ENCODE measurements at places on chromosomes 5 and 9.
A peak's percentile ranks its signal among the peaks of the same experiment; 100 is the strongest.

- DNase-seq = no peak
Observed at GRCh38 chr9:106906129-106906528, 43.2 kb downstream of the ZNF462 start.

GRCh38 chr9:92631452-92632343 lies 38.2 kb downstream of the IPPK start:
- no peak for DNase-seq

DNA sequence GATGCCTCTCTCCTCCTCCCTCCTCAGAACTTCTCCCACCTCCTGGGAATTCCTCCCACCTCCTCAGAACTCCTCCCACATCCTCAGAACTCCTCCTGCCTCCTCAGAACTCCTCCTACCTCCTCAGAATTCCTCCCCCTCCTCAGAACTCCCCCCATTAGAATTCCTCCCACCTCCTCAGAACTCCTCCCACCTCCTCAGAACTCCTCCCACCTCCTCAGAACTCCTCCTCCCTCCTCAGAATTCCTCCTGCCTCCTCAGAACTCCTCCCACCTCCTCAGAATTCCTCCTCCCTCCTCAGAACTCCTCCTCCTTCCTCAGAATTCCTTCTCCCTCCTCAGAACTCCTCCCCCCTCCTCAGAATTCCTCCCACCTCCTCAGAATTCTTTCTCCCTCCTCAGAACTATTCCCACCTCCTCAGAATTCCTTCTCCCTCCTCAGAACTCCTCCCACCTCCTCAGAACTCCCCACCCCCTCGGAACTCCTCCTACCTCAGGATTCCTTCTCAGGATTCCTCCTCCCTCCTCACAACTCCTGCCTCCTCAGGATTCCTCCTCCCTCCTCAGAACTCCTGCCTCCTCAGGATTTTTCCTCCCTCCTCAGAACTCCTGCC lies 23.9 kb downstream of the SLC46A2 start:
- no peak for DNase-seq

DNA sequence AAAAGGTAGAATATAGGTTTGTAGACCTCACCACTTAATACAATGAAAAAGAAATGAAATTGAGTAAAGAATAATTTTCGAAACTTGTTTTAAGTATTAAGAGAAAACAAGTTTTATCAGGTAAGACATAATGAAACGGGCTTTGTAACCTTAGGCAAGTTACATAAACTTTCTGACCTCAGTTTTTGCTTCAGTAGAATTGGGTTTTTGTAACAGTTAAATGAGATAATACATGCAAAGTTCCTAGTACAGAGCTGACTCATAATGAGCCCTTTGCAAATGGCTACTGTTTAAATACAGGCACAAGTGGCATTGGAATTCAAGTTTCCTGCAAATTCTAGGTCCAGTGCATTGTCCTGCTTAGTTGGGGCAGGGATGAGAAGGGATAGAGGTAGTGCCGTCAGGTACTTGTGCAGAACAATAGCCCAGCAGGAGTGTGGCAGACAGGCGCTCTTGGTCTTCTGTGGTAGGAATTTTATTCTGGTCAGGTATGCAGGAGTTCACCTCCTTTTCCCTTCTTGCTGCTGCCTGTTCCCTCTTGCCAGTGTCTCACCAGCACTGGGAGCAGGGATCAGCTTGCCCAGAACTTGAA lies 203.8 kb downstream of the PBX3 start:
- DNase-seq = no peak

GRCh38 chr9:107270082-107270481 lies 13.0 kb upstream of the RAD23B start:
- DNase-seq = no peak

- DNase-seq = no peak
Observed at GRCh38 chr9:117704597-117704996, 394 bp downstream of the TLR4 start.

GRCh38 chr5:38187532-38187931 lies 70.8 kb upstream of the EGFLAM start:
- DNase-seq = no peak

DNA sequence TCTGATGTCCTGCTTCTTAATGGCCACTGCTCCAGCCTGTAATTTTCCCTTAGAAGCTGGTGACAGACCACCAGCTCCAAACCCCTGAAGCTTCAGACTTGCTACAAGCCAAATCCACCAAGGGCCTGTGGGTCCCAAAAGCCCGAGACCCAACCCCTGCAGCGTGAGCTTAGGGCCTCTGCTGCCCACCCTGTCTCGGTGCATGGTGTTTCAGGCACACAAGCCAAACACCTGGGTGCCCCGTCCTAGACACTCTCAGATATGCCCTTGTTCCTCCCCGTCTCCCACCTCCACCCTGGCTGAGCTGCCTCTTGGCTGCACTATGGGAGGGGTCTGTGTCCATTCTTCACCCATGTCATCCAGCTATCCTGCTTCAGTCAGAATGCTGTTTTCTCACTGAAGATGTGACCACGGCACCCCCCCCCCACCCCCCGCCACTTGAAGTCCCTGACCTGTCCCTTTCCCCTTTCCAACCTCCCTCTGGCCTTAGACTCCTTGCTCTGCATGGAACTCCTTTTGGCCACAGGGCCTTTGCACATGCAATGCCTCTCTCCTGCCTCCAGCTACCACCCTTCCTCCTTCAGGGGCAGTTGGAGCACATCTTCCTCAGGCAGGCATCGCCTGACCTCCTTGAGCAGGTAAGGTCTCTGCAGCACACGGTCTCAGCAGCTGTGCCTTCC lies 55.8 kb downstream of the ZNF354C start:
- DNase-seq = no peak

GRCh38 chr9:128192601-128193371 lies 1.4 kb upstream of the CIZ1 start:
- DNase-seq = no peak

- no peak for DNase-seq
Observed at GRCh38 chr5:9429691-9430215, 116.1 kb downstream of the SEMA5A start.

DNA sequence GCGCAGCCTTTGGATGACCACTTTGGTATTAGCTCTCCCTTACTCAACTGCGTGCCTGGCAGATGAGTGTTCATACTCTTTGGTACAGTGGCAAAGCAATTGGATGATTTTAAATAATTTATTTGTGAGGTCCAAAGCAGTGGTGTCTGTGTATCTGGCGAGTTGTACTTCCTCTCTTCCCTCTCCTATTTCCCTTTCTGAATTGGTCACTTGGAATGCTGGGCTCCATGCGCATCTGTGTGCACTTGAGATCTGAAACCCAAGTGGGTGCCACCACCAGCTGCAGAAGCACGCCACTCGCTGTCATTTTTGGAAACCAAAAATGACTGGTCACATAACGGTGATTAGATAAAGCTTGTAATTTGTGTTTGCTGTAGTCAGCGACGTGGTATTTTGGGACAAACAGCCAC lies 386.0 kb upstream of the KLF4 start:
- no peak for DNase-seq

GRCh38 chr5:75756981-75757380 lies 39.7 kb upstream of the POC5 start:
- DNase-seq = no peak

DNA sequence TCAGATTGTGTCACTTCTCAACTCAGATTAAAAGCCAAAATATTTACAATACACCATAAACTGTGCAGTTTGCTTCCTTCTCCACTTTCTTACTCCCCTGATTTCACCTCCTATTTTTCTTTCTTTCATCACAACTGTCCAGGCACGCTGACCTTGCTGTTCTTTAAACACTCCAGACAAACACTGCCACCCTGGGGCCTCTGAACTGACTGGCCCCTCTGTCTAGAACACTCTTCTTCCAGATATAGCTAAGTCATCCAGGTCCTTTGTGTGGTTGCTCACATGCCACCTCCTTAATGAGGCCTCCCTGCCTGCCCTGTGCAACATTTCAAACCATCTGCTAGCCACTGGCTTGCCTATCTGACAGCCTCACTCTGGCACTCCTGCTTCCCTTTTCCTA lies 46.6 kb downstream of the ATG10 start:
- DNase-seq = no peak

GRCh38 chr9:137807721-137808703 lies 69.6 kb upstream of the CACNA1B start:
- DNase-seq = no peak

DNA sequence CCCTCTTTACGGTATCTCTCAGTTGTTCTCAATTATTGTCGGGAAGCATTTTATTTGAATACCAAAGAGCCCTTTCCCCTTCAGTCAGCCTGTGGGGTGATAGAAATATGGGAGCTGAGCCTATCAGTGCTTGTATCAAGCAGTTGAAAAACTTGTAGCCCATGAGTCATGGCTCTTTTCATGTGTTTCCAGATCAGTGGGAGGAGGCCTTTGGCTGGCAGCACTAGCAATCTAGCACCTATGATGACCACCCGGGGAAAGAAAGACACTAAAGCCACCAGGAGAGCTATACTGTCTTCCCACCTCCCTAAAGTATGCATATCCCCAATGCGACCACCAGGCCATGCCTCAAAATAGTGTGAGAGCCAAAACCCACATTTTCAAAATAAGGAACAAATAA lies 696.9 kb upstream of the C9orf72 start:
- no peak for DNase-seq

- no peak for DNase-seq
Observed at GRCh38 chr5:94314460-94315131, 303.8 kb downstream of the KIAA0825 start.

- DNase-seq = no peak
Observed at GRCh38 chr5:97193355-97193688, 10.3 kb upstream of the RIOK2 start.

DNA sequence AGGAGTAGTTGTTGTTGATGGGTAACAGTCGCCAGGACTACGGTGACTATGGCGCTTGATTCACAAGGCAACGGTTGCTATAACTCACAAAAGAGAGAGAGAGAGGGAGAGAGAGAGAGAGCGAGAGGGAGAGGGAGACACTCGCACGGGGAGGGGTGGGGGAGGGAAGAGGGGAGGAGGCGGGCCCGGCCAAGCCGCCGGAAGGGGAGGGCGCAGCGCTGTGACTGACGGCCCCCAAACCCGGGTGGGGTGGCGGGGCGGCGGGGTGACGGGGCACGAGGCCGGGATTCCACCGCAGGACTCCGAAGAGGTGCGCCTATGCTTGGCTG lies at the start of gene RFX3:
TSS of gene RFX3 (minus strand) at position 166 of the 329 bp plus-strand sequence. CDS start 130,413 bp downstream, outside the sequence.
- peak; percentile 82 for DNase-seq

GRCh38 chr5:89105836-89106235 lies 222.9 kb upstream of the MEF2C start:
- no peak for DNase-seq

GRCh38 chr9:127557998-127558546 lies 54.0 kb upstream of the STXBP1 start:
- DNase-seq = no peak

GRCh38 chr5:43227655-43228054 lies 35.6 kb downstream of the NIM1K start:
- no peak for DNase-seq

DNA sequence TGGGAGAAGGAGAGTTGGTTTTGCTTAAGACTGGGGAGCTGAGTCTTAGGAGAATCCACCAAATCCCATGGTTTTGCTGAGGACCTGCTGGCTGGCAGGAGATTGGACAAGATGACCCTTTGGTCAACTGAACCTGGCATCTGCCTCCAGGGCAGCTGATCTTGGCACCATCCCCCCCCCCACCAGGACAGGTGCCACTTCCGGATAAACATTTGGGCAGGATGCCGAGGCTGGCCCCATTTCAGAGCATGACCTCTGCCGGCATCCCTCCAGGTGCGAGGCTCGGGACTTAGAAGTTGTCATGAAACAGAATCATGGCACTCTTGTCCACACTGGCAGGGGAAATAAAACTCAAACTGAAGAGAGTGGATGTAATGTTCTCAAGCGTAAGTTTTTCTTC lies 165.6 kb downstream of the MACROH2A1 start:
- DNase-seq = no peak

- DNase-seq = no peak
Observed at GRCh38 chr5:158737536-158738027, 362.1 kb downstream of the EBF1 start.

GRCh38 chr9:92716557-92716956 lies 46.6 kb upstream of the IPPK start:
- DNase-seq = no peak

DNA sequence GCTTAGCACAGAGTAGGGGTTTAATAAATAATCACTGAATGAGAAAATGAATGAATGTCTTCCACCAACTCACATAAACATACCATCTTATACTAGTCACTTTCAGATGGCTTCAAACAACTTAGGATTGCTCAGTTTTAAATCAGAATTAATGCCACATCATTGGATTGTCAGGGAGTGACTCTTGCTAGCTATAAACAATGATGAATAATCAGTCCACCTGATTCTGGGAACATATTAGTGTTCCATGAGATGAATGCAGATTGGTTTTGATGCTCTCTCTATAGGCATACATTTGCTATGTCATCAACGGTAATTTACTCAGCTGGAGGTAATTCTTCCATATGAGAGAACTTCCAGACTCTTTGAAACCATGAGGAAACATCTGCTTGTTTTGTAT lies 97.4 kb downstream of the CDH9 start:
- no peak for DNase-seq

Measured in substantia nigra (tissue), 51 donors.